ENCODE measurements at places on chromosomes 2 and 18.

DNA sequence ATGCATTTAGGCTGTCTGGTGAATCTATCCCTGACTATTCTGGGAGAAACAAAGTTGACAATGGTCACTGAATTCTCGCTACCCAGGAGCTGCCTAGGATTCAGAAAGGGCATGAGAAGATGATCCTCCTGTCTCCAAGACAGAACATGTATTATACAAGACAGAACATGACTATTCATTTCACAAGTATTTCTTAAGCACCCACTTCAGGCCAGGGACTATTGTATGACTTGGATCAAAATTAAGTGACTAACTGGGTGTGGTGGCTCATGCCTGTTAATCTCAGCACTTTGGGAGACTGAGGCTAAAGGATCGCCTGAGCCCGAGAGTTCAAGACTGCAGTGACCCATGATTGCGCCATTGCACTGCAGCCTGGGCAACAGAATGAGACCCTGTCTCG is 235.8 kb upstream of the RAB12 start:
- DNase-seq, result no peak

DNA sequence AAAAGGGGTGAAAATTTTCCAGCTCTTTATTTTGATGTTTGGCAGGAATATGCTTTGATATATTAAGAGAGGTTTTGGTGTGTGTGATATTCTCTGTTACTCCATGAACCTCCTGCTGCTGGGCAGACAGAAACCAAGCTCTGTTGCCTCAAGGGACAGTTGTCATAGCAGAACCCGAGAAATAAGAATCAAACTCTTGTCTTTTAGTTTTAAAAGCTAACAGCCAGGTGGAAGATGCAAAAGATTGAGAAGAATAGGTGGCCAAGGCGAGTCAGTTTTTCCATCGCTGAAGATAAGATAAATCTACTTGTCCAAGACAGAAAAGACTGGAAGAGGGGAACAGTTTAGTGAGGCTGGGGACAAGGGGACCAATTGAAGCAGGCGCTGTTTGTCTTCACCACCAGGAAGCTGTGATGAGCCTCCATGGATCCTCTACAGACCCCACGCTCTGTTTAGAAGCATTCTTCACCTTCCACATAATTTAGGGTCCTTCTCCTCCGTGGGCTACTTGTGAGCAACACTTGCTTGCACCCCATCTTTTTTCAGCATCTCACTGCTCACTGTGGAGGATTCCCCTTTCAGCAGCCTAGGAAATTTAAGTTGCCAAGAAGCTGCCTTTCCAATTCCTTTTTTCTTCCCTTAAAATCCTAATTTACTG is 23.9 kb downstream of the PMAIP1 start:
- no peak for DNase-seq

DNA sequence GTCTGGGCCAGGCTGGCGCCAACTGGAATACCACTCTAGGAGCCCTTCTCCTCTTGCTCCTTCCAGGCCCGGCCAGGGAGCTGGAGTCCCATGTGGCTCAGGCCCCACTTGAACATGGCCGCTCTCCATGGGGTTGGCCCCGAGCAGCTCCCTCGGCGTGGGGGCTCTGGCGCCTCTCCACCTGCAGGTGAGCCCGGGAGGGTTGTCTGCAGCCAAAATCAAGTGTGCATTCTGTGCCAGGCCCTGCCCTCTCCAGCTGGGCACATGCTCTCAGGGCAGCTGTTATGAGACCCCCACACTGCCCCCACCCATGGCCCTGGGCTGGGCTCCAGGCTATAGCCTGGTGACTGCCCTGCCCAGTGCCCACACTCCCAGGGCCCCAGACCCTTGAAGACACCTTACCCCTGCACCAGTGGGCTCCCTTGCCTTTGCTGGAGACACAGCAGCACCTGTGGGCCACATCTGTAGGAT is 45.8 kb upstream of the HS6ST1 start:
- DNase-seq, result no peak

DNA sequence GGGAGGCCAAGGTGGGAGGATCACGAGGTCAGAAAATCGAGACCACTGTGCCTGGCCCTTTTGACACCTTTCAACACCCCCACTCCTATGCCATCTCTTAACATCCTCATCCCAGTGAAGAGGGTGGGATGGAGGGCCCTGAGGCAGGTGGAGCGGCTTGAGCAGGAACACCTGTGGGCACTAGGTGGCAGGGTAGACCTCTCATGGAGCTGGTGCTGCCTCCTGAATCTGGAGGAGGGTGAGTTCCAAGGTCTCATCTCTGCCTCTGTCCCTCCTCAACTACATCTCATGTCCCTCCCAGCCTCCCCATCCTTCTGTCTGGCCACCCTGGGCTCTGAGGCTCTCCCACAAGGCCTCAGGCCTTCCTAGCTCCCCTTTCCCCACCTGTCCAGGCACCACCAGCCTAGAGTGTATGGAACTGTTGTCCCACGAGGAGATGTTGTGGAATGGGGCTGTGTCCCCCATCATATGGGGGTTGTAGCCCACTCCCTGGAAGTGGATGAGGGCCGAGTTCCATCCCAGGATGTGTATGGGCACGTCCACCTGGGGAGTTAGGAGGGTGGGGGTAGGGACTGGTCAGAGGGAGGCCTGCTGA is 17.0 kb upstream of the CRYBA2 start:
- DNase-seq, result no peak

GRCh38 chr2:169012812-169013627 is 18.1 kb downstream of the ABCB11 start:
- no peak for DNase-seq

DNA sequence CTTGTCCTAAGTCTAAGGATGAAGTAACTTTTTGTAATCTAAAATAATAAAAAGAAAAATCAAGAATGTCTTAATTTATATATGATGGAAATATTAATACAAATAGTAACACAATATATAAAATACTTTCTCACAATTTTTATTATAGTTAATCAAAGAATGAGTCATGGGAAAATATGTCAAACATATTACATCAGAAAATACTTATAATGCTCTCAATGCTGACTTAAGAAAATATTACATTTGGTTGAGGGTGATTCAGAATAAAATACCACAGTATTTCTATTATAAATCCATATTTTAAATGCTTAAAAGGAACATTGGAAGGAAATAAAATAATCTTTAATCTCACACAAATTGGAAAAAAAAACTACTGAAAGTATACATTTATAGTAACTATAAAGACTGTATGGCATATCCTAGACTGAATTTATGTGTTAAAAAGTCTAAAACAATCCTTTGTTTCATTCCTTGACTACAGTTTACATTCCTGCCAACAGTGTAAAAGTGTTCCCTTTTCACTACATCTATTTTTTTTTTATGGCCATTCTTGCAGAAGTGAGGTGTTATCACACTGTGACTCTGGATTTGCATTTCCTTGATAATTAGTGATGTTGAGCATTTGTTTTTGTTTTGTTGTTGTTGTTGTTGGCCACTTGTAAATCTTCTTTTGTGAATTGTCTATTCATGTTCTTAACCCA is 1573.5 kb upstream of the ACVR2A start:
- no peak for DNase-seq

DNA sequence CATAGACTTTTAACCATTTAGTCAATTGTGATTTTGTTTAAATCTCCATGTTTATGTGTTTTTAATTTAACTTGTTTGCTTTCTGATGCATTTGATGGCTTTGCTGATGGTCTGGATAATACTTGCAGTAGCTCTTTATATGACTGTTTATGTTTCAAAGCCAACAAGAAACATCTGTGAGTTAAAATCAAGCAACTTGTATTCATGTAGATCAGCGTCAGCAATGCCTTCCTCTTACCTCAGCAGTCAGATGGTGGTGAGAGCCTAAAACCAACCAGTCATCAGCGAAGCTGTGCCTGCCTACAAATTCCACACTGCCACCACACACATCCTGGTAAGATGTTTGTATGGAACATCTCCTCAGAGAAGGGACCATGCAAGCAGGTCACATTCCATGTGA is 231.9 kb downstream of the PTGR3 start:
- no peak for DNase-seq

- no peak for DNase-seq
These were observed 12.9 kb upstream of the NFATC1 start for GRCh38 chr18:79382681-79383387.

DNA sequence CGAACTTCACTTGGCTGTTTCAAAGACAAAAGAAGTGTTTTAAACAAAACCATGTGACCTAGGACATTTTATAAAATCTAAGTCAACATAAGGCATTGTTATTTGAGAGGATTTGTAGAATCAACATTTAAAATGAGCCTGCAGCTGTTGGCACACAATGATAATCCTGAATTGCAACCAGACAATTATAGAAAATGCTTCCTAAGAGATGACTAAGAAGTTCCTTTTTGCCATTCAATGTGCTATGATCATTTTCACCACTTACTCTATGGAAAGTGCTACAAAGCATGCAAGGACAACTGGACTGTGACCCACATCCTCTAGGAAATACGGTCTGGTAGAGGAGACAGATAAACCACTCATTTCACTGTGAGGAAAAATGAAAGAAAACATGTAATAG is 246.4 kb downstream of the CDH20 start:
- DNase-seq, result no peak

- DNase-seq, result no peak
These were observed 1138.4 kb downstream of the RPIA start for GRCh38 chr2:89829828-89830227.

- DNase-seq, result no peak
These were observed 6.0 kb upstream of the MROH2A start for GRCh38 chr2:233772153-233772552.

DNA sequence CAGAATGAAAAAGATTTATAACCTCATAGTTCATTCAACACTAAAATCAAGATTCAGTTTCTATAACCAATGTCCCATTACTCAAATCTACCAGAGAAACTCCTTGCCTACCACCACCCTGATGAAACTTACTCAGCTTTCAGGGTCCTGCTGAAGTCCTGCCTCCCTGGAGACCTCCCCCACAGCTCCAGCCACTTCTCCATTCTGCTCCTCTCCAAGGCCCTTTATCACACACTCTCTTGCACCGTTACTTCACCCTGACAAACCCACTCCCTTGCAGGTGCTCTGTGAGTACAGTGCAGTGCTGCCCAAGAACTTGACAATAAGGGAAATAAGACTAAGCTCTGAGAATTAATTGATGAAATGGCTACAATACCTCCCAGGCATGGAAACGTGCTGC is 83.5 kb upstream of the CDCA7 start:
- DNase-seq, result no peak

DNA sequence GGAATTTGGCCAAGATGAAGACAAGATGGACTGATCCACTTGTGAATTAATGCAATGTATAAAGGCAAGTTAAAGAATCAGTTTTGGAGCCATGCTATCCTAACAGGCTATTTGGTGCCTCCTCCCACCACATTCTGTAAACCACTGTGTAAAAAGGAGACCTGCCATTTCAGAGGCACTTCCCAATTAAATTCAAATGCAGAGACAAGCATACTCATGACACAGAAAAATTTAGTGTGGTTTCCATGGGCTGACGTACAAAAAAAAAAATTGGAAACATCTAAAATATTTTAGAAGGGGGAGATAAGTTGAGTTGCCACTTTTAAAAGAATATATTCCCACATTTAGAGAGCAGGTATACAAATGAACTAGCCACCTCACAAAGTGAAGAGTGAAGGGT is 112.1 kb downstream of the TCF4 start:
- no peak for DNase-seq

- no peak for DNase-seq
These were observed 75.4 kb downstream of the TSN start for GRCh38 chr2:121830809-121831208.

GRCh38 chr2:54455131-54455562 is 980 bp upstream of the SPTBN1 start:
- no peak for DNase-seq

DNA sequence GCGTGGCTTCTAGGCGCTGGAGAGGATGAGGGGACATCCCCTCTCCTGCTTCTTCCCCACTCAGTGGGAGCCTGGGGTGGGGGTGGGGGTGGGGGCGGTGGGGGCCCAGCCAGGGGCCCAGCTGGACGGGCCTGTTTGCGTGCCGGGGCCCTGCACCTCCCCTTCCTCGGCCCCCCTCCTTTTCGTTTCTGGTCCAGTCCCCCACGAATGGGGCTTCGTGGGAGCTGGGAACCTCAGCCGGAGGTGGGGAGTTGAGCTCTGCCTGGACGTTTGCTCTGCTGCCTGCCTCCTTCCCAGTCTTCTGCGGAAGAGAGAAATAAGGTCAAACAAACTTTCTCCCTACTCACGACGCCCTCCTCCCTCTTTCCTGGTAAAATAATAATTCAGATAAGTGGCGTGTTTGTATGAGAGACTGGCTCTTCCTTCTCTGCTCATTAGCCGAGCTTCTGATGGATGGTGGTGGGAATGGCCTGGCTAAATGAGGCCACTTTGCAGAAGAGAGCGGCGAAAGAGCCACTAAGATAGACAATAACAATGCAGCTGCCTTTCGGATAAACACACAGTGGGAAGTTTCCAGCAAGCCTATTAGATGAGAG is 782 bp downstream of the MTA3 start:
- no peak for DNase-seq

DNA sequence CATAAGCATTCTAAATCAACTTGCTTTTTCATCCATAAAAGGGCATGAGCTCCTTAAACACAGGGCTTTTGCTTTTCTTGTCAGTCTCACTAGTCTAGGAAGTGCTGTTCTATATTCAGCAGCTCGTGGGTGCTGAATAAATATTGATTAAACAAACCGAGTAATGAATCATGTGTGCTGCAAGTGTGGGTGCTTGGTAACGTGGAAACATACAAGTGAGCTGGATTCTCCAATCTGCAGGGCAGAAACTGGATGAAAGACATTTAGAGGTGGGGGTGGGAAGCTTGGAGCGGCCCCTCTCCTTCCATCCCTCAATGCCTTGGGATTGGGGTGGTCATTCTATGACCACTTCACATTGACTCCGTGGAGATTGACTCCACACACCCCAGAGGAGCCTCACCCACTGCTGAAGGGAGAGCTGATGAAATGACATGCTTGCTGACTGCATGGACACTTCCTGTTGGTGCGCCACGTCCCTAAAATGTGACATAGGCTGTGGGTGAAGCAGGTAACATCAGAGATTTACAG is 114.6 kb downstream of the DOCK10 start:
- no peak for DNase-seq

DNA sequence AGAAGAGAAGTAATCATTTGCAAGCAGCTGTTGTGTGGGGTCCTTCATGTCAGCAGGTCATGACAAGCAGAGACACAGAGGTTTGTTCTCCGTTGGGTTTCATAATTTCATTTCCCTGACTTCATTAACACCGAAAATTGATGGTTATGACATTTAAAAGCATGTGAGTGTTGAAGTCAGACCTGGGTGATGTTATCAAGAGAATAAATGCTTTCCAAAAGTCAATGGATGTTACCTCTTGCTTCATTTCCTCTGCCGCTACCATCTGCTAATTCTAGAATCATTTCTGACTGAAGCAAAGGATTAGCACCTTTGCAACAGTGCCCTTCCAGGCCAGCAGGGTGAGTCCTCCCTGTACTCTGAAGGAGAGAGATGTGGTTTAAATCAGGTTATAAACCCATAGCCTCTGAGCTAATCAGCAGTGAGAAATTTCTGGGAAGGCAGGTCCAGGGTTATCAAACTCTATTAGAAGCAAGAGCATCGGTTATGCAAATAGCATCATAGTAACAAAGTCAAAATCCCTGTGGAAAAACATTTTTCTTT is 446.2 kb downstream of the PIK3C3 start:
- no peak for DNase-seq

Measured in fibroblast of skin of left biceps (primary cell).